ENCODE measurements at places on chromosomes 7 and 10. TPM values are rescaled to one million over a fixed set of nuclear protein-coding genes. Genes with fewer than 3 reads are reported as not detected.

TMEM213 gene
- total RNA-seq, result not detected

GPR15LG gene
- not detected for total RNA-seq

LLCFC1 gene
- total RNA-seq, result not detected

LDB3 gene
- total RNA-seq, result not detected

ACADSB gene
- 4.0 TPM for total RNA-seq

FKBP6 gene
- not detected for total RNA-seq

CFAP43 gene
- total RNA-seq, result under 0.01 TPM

IFIT1B gene
- not detected for total RNA-seq

Data from bladder microvascular endothelial cell (primary cell).